Activated naive CD4-positive, alpha-beta T cell treated with anti-CD3 and anti-CD28 coated beads for 36 hours (primary cell): ENCODE measurements at places on chromosomes 1 and 21.
A peak's percentile ranks its signal among the peaks of the same experiment; 100 is the strongest.

DNA sequence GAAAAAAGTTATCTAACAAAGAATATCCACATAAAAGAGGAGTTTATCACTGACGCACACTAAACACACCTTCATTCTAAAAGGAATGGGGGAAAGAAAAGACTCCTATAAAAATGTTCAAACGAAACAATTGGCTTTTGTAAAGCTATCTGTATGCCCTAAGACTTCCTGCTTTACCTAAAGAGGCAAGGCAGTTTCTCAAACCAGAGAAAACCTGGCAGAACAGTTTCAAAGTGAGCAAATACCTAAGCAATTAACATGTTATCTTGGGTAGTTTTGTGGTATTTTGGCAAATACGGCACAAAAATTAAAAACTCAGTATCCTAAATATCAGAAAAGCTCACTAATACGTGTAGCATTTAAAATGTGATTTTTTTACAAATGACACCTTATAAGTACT lies 1.9 kb downstream of the PUM1 start:
- DNase-seq, result no peak

DNA sequence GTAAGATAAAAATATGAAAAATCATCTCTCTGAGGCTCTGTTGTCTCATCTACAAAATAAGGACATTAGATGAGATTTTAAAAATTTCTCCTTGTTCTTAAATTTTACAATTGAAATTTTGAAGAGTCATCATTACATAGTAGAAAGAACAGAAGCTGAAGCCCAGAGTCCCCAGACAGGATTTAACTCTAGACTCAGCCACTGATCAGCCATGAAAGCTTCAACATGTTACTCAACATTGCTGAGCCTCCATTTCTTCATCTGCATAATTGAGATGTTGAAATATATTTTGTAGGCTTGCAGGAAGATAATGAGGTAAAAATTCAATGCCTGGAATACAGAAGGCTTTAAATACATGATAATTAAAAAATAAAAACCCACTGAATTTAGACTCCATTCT lies 633.3 kb downstream of the LMO4 start:
- no peak for DNase-seq

GRCh38 chr1:44500181-44501046 lies 95.4 kb downstream of the RNF220 start:
- DNase-seq, result no peak

GRCh38 chr1:58739856-58740466 lies 40.1 kb upstream of the MYSM1 start:
- peak; percentile 15 for DNase-seq

DNA sequence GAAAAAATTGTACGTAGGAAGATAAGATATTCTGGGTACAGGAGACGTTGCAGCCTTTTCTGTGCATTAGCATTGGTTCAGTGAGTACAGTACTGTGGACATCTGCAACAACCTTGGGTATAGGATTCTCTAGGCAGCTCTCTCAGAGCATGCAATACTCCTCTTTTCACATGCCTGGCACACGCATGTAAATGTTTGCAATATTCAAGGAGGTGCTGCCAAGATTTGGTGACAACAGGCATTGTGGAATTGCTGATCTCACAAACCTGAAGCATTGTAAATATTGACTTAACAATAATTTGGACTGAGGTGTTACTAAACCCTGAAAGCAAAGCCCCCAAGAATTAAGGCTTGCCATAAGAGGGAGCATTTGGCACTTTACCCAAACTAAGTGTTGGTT lies 126.8 kb downstream of the GRIK1 start:
- DNase-seq, result no peak

DNA sequence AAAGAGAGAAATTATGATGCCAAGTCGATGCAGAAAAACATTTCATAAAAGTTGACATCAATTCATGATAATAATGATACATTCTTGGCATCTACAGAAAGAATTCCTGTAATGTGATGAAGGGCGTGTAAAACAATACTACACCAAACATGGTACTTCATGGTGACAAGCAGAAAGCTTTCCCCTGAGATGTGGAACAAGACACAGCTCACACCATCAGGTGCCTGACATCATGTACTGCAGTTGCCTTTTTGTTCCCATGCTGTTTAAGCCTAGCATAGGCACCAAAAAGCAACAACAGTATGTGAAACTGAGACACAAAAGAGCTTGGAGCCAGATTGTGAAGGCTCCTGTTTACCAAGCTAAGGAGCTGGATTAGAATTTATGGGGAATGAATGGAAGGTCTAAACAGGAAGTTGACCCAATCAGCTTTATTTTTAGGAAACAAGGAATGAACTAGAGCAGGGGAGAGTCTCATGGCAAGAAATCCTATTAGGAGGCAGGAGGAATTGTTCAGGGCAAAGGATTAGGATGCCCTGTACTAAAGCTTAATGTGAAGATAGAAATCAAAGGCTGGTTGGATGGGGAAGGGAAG lies 67.2 kb downstream of the SYDE2 start:
- DNase-seq, result no peak

- DNase-seq, result peak; percentile 77
Observed at GRCh38 chr1:39666772-39667171, 5.1 kb downstream of the NT5C1A start.

DNA sequence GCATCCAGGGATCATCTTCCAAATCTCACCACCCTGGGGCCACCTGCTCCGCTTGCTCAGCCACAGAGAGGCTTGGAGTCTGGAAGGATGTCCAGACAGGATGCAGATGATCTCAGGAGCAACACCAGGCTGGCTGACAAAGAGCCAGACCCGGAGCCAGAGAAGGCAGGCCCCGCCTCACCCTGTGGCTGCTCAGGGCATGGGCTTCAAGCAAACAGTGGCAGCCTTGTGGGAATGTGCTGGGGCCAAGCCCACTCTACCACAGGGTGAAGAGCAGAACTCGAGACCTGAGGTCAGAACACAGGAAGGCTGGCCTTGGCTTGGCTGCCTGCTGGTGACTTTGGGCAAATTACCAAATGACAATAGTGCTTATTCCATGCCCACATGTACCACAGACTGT lies 45.5 kb downstream of the MRPL37 start:
- no peak for DNase-seq

- DNase-seq, result no peak
Observed at GRCh38 chr1:229266274-229266673, 4.6 kb upstream of the RAB4A start.

- DNase-seq, result no peak
Observed at GRCh38 chr21:26962621-26963181, 4.2 kb downstream of the ADAMTS5 start.

DNA sequence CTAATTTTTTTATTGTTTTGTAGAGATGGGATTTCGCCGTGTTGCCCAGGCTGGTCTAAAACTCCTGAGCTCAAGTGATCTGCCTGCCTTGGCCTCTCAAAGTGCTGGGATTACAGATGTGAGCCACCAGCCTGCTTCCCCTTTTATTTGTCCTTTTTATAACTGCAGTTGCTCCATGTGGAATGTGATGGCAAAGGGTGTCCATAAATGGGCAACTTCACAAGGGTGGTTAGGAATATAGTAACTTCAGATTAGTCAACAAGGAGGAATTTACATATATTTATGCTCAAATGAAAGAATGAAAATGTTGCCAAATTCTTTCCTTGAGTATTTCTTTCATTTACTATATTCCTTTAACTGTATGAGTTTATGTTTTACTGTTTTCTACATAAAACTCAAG lies 182.9 kb downstream of the BACH1 start:
- no peak for DNase-seq
